Stimulated activated CD8-positive, alpha-beta memory T cell treated with anti-CD3 and anti-CD28 coated beads, Interleukin-7, amount 100 ng/mL, for 4 hours (primary cell): ENCODE measurements at places on chromosomes 3 and 15.

DNA sequence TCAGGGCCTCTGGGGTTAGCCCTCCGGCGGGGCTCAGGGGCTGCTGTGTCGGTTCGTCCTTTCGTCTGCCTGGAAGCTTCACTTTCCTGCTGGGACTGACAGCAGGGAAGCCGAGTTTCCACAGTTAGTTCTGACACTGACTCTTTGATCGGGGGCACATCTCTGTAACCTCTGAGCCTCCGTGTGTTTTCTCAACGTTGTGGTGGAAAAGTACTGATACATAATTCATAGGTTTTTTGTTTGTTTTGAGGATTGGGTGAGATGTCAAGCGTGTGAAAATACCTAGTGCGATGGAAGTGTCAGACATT lies 481 bp downstream of the AP4E1 start:
- DNase-seq = no peak

GRCh38 chr3:47976135-47976732 lies 40.0 kb downstream of the MAP4 start:
- no peak for DNase-seq

DNA sequence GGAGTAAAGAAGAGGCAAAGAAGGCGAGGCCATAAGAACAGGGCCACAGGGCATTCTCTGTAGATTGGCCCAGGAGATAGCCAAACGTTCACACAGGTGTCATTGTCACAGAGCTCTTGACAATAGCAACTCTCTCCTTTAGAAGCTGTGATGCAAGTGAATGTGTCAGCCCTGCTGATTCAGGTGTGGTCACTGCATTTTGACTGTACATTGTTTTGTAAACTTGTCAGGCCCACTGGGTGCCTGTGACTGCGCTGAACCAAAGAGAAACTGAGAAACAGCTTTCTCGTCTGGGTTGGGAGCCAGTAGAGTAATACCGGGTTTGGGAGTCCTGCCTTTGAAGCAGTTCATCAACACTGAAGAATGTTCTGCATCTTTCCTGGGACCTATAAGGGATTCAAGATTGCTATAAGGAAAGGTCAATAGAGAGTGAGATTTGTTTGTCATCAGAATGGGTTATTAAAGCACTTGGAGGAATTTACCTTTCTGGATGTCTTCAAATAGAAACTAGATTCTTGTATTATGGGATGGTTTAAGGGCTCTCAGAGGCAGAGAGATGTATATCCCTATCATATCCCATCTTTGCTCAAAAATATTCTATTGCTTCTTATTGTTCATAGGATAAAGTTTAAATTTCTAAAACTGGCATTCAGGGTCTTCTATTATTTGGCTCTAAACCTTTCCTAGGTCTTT lies 45.4 kb downstream of the TMEM45A start:
- no peak for DNase-seq

- DNase-seq = no peak
Measured at GRCh38 chr15:38671006-38671387, 106.4 kb upstream of the RASGRP1 start.

DNA sequence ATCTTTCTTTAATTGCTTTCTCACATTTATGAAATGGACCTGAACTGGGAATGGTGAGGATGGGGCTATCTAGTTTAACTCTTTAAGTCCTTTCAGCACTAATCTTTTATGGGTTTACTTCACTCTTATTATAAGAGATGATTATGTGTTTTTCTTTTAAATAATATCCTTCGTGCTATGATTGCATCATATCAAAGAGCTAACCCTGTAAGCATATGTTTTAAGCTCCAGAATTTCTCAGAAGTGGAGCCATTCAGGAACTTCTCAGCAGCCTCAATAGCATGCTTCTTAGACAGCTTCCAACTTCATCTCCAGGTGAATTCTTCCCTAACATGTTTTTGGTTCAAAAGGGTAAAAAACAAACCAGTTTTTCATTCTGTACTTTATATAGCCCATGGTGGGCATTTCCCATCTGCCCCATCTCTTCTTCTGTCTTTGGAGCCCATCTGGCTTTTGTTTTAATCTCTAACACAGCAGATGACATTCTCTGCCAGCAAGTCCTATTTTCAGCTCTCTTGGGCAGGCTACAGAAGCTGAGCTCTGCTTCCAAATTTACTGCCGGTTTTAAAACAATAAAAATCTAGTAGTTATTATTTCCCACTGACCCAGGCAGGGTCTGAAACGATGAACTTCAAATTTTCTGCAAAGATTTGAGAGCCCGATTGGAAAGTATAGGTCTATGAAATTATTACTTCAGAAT lies 26.8 kb upstream of the IL1RAP start:
- no peak for DNase-seq

GRCh38 chr3:10627884-10628572 lies 122.6 kb upstream of the ATP2B2 start:
- no peak for DNase-seq

DNA sequence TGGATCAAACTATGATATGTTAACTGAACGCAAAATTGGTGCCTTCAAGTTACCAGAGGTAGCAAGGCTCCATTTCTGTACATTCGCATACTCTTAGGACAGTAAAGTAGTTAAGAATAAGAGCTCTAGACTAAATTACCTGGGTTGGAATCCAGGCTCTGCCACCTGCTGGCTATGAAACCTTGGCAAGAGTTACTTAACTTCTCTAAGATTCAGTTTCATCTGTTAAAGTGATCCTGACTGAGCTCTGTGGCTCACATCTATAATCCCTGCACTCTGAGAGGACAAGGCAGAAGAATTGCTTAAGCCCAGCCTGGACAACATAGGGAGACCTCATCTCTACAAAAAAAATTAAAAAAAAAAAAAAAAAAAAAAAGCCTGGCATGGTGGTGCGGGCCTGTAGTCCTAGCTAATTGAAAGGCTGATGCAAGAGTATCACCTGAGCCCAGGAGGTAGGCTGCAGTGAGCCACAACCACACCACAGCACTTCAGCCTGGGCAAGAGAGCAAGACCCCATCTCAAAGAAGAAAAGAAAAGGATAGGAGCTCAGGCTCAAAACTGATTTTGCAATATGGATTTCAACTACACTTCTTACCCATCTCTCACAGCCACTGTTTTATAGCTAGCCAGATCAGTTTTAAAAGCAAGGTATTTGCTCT lies 21.3 kb downstream of the GSK3B start:
- no peak for DNase-seq

GRCh38 chr3:43870120-43870519 lies 179.4 kb downstream of the ABHD5 start:
- DNase-seq = no peak

DNA sequence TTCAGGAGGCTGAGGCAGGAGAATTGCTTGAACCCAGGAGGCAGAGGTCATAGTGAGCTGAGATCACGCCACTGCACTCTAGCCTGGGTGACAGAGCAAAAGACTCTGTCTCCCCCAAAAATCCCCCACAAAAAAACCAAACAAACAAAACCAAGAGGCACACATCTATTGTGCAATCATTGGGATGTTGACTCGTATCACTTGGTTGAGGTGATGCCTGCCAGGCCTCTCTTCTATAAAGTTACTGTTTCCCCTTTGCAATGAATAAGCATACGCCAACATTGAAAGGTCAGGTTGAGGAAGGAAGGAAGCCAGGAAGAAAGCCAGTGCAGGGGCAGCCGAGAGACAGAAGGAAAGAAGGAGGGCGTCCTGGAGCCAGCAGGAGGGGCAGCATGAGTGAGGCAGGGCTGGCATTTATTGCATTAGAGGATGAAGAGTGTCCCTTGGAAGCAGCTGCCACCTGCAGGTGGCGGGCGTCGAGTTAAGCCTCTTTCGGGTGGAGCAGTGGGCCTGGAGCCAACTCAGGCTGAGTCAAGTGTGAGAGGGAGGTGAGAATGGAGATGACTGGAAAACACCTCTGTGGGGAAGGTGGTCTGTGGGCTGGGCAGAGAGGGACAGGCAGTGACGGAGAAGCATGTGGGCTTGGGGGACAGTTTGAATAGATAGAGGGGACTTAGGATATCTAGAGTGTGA lies 8.3 kb upstream of the CSPG4 start:
- no peak for DNase-seq

DNA sequence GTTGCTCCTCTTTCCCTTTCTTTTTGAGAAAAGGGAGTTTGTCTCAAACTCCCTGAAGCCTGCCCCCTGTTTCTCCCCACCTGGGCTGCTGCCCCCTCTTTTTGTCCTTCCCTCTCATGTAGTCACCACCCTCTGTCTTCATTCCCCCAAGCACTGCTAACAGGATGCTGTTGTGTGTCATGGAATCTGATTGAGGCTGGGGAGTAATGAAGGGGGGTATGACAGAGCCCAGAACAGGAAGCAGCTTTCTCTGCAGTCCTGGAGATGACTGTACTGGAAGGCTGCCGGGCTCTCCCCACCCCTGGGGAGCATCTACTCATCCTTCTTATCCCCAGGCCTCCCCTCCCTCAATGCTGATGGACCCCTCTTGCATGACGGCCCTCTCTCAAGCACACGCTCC lies 181.6 kb downstream of the ABHD5 start:
- no peak for DNase-seq

GRCh38 chr3:195209083-195209846 lies 61.7 kb downstream of the XXYLT1 start:
- DNase-seq = no peak

GRCh38 chr15:27491666-27492621 lies 521.0 kb downstream of the GABRG3 start:
- DNase-seq = no peak

DNA sequence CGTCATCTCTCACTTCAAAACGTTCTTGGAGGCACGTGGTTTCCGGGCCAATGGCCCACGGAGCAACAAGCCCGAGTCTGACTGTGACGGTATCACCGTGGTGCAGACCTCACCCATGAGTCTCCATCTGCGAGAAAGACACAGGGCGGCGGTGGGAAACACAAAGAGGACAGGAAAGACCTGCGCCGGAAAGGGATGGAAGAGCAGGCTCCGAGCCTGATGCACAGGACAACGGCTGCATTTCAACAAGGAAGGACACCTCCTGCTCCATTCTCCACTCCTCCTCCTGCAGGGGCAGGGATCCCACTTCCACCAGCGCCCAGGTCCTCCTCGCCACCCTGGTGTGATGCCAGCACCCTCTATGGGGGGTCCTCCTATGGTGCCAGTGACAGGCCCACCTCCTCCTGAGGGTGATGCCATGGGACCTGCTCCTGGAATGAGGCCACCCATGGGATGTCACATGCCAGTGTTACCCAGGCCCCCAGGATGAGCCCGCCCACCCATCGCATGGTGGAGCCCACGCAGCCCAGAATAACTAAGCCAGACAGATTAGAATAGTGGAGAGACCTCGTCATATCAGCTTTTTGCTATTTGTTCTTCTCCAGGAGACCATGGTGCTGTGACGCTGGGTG lies 73.0 kb upstream of the PCSK6 start:
- DNase-seq = no peak

DNA sequence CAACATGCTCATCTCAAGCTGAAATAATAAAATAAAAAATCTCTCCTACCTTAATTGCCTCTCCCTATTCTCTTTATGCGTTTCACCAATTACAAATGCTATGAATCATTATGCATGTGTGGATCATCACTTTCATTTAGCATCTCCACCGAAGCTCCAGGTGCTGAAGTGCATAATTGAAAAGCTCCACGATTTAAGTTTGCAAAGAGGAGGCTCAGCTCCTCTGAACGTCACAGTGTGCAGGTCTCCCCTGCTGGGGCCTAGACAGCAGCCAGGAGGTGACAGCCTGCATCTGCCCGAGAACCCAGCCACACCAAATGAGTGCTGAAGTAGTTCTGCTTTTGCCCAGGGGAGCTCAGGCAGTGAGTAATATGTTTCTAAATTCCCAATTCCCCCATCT lies 60.5 kb upstream of the GLCE start:
- DNase-seq = no peak

DNA sequence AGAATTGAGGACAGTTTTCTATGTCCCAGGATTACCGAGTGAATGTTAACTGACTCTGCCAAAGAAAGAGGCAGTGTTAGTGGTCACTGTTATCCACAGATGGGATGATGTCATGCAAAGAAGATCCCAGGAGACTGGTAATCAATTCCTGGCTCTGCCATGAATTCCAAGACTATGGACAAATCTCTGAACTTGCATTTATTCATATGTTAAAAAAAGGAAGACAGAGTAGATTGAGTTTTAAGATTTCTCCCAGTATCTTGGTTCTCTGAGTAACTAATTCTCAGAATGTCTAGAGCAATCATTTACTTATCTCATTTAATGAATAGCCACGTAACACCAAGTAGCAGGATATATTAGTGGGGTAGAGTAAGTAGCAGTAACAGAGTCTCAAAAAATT lies 11.5 kb upstream of the MAP3K13 start:
- no peak for DNase-seq
